ENCODE measurements at places on chromosomes 3 and 15.

DNA sequence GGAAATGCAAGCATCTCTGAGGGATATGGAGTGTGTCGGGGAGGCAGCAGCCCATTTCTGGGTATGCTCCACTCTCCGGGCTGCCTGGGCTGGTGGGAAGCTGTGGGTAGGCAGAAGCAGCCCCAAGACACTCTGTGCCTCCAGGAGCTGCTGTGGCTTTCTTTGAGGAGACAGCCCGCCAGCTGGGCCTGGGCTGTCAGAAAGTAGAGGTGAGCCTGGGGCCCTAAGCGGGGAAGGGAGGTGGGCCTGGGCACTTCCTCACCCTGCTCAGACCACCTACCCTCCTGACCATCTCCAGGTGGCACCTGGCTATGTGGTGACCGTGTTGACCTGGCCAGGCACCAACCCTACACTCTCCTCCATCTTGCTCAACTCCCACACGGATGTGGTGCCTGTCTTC is 1.7 kb downstream of the ACY1 start:
- DNase-seq = no peak

DNA sequence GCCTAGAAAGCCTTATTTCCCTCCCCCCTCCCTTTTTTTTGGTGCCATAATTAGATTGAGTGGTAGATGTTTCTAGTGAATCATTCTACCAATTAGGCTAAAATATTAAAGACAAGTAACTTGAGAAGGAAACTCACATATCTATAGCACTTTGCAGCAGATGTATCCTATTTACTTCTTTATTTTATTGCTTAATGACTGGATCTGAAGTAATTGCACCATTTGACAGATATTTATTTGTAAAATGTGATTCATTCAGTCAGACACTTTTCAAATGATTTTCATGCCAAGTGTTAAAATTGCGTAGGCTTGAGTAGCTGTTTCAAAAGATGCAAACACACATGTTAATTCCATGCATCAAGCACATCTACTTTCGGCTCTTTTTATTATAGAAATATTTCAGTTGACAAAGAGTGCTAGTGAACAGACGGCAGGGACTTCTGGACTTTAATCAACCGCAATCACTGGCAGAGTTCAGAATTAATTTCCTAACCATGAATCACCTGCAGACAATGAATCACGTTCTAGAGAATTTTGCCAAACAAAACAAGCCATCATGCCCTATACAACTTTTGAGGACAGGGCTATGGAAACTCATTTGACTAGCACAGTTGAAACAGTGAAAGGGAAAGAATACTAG is 636.8 kb downstream of the MECOM start:
- no peak for DNase-seq

- no peak for DNase-seq
These were observed 149.4 kb downstream of the LPP start for GRCh38 chr3:188303286-188303799.

GRCh38 chr3:82274897-82275296 is 513.5 kb upstream of the GBE1 start:
- no peak for DNase-seq

DNA sequence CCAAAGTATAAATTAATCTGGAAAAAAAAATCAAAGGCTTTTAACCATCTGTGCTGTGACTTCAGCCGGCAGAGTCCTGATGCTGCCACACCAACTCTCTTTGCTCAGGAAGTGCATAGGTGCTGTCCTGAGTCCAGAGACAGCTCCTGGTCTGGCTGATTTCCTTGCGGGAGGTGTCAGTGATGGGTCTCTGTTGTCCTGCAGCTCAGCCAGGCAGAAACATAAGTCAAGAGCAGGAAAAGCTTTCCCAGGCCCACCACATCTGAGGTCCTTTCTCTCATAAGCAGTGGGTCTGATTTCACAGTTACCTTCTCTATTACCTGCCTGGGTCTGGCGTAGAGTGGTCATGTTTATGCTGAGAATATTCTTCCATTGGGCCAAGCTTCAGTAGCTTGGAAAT is 19.4 kb downstream of the CHST2 start:
- DNase-seq = no peak

GRCh38 chr3:189270248-189270832 is 98.6 kb downstream of the TPRG1 start:
- peak; percentile 58 for DNase-seq

- DNase-seq = peak; percentile 71
These were observed 31.3 kb upstream of the TMEM115 start for GRCh38 chr3:50390508-50391224.

- DNase-seq = no peak
These were observed 85.2 kb upstream of the TGFBR2 start for GRCh38 chr3:30521156-30521715.

DNA sequence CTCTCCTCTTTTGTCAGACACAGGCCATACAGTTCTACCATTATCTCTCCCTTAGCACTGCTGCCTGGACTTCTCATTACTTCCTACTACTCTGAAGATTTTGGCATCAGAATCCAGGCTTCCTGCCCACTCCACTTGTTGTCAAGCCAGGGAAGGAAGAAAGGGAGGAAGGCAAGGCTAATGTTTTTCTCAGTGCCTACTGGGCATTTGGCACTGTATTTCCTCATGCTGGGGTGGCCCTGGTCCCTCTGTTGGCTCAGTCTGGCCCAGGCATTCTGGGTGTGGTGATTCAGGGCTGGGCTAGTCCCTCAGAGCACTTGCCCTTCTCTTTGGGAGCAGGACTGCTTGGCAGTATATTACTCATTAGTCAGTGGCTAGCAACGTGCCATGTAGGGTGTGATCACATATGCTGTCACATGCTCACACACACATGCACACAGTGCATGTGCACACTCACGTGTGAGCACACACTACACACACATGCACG is 52.9 kb downstream of the BSN start:
- DNase-seq = no peak

DNA sequence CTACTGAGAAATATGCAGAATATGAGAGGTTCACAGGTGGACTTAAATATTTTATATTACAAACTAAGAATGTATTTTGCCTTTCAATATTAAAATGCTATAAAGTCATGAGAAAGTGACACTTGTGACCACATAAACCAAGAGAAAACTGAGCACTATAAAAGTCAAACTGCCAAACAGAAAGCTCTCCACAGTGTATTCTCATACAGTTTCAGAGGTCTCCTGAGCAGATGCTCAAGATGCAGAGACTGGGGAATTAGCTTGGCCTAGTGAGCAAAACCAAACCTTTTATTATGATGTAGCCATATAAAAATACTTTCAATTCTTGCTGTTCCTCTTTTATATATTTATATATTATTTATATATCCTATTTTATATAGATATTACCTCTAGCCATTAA is 227.8 kb downstream of the TBC1D5 start:
- DNase-seq = no peak

DNA sequence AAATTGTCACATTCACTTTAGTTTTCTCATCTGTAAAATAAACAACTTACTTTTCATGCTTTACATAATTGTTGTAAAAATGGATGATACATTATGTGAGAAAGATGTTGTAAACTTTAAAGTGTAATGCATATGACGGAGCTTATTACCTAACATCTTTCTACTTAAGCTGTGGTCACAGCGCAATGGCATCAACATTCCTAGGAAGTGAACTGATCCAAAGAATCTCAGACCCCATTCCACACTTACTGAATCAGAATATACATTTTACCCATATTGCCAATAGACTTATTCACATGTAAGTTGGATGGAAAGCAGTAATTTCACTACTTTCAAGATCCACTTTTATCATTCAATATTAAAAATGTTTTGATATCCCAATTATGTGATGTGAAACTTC is 497.5 kb downstream of the FGF12 start:
- no peak for DNase-seq

- DNase-seq = no peak
These were observed 242.8 kb downstream of the BBX start for GRCh38 chr3:107765524-107765923.

GRCh38 chr15:92449476-92449875 is 55.8 kb downstream of the ST8SIA2 start:
- DNase-seq = no peak

- DNase-seq = no peak
These were observed 17.9 kb downstream of the PXK start for GRCh38 chr3:58350627-58351013.

- no peak for DNase-seq
These were observed 128.6 kb upstream of the LIPC start for GRCh38 chr15:58303236-58303635.

DNA sequence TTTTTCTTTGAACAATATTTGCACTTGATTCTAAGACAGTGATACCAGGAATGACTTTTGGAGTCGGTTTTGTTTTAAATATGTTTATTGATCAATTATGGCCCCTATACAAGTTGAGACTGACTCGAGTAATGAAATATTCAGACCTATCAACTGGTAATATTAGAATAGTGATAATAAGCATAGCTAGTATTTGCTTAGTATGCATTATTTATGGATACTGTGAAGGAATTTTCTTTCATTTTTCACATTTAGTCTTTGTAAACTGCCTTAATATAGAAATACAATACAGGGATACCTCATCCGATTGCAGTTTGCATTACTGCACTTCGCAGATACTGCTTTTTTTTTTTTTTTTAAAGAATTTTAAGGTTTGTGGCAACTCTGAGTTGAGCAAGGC is 107.9 kb downstream of the CNTN4 start:
- no peak for DNase-seq

DNA sequence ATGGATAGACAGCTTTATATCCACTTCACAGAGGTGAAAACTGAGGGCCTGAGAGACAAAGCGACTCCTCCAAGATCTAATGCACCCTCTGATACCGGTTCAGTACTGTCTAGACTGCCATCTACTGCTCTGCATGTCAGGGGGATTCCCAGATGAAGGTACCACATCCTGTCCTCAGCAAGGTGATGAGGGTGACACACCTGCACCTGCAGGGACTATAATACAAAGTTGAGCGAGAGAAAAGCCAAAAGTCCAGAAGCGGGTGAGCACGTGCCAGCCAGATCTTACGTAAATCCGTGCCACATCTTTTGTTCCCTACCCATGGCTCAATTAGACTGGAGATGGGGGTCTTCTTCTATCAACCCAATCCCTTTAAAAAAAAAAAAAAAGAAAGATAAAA is 32.4 kb upstream of the HES1 start:
- no peak for DNase-seq

GRCh38 chr3:142434503-142434902 is 13.3 kb downstream of the XRN1 start:
- no peak for DNase-seq
